ENCODE measurements at places on chromosomes 1 and 21.

GRCh38 chr1:238954865-238955264, 431.5 kb upstream of the CHRM3 start:
- no peak for DNase-seq

DNA sequence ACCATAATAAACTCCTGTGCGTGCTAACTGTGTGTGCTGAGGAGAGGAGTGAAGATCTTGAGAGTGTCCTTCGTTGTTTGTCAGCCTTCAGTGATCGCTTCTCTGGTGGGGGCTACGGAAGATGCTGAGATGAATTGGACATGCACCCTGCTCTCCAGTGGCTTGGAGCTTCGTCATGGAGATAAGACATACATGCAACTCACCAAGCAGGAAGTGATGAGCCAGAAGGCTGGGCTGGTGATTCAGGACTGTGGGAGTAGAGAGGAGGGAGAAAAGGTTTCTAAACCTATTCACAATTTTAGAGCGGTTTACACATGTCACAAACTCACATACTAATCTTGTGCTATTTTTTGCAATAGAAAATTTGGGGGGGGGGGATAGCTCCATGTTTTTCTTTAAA, 128.9 kb upstream of the ADAR start:
- DNase-seq, result no peak

GRCh38 chr1:20405893-20406604, 80.0 kb downstream of the CAMK2N1 start:
- no peak for DNase-seq

GRCh38 chr1:221912230-221912629, 170.3 kb upstream of the DUSP10 start:
- DNase-seq, result no peak

- no peak for DNase-seq
Observed at GRCh38 chr1:62325681-62326080, 6.4 kb upstream of the KANK4 start.

DNA sequence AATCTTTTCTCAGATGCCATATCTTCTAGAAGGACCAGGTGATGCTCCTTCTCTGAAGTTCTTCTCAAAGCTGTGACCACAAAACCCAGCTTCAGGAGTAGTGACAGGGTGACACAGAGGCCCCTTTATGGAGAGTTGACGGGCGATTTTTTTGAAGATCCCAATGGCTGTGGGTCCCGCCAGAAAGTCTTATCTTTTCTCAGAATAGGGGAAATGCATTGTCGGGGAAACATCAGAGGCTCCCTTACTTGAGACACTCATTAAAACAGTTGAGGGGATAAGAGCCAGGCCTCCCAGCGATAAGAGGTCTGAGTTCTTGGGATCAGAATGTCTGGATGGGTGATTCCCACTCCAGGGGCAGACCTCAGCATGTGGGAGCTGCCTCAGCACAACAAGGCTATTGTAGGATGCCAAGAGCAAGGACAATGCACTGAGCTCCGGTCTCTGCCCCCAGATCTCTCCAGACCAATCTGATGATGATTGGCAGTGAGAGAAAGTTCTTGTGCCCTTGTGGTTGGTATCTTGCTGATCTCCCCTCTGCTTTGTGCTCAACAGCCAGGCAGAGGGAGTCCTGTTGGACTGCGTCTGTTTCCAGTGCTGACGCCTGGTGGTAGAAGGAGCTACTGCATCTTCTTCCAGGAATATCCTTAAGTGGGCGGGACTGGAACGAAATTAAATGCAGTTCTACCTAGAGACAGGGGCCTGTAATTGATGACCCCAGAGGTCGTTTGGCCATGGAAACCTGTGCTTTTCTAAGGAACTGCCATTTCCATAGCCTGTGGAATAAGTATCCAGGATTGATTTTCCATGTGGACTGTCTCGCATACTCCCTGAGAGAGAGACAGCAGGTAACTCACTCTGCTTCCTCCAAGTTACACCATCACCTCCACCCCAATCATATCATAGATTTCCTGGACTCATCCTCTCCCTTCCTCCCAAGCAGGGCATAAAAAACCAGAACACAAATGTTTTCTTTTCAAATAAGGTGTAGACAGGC, 6.8 kb upstream of the ACKR1 start:
- no peak for DNase-seq

- no peak for DNase-seq
Observed at GRCh38 chr1:231194843-231195516, 33.1 kb downstream of the TRIM67 start.

GRCh38 chr1:97634758-97635157, 286.1 kb downstream of the DPYD start:
- no peak for DNase-seq

DNA sequence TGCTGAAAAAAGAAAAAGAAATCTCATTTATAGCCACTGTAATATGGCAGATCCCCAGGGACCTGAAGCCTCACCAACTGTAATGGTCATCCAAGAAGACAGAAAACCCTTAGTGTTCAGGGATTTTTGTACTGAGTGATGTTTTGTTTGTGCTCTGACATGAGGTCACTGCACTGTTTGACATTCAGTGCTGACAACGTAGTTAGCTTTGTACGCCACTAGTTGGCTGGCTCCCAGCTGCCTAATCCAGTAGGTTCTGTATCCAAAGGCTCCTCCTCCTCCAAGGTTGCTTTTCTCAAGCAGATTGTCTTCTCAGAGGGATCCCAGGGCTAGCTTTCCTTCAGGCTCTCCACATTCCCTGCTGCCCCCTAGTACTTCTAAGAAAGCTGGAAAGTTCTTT, 9.5 kb upstream of the YRDC start:
- no peak for DNase-seq

- no peak for DNase-seq
Observed at GRCh38 chr1:61825393-61825792, 83.1 kb downstream of the PATJ start.

- no peak for DNase-seq
Observed at GRCh38 chr21:42669041-42669440, 15.6 kb downstream of the PDE9A start.

DNA sequence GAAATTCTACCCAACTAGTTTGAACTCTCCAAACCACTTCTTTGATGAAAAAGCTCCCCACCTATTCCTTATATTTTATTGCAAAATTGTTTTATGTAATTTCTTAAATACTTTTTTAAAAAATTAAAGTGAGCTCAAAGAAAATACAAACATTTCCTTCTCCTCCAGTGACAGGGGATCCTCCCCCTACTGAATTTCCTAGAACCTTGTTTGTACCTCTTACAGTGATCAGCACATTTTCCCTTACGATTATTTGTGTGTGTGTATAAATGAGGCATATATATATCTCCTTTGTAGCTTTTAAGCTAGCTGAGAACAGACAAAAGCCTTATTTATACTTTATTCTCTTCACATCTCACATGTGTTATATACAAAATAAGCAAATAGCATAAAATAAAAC, 44.4 kb downstream of the VAV3 start:
- no peak for DNase-seq

GRCh38 chr1:116628448-116628847, 39.1 kb downstream of the IGSF3 start:
- DNase-seq, result no peak

- DNase-seq, result no peak
Observed at GRCh38 chr1:28640766-28641165, 2.1 kb downstream of the TAF12 start.

DNA sequence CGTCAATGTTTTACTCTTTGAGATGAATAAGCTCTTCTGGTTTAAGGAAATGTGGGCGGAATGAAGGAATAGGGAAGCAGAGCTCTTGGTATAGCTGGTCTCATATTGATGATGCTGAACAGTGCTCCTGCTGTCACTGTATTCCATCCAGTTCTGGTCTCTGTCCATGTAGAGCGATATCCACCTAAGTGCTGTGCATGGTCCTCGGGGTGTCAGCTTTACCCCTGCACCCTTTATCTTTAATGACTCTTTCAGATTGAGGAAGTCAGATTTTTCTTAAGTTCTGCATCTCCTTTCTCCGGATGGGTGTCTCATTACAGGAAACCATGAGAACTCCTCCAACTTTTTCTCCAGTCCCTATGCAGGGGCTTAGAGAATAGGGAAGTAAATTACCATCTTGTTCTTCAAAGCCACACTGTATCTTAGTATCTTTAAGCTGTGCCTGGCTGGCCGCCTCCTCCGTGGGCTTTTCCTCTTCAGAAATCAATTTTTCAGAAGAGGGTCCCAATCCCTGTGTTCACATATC, 52.9 kb downstream of the PDE4B start:
- DNase-seq, result no peak

DNA sequence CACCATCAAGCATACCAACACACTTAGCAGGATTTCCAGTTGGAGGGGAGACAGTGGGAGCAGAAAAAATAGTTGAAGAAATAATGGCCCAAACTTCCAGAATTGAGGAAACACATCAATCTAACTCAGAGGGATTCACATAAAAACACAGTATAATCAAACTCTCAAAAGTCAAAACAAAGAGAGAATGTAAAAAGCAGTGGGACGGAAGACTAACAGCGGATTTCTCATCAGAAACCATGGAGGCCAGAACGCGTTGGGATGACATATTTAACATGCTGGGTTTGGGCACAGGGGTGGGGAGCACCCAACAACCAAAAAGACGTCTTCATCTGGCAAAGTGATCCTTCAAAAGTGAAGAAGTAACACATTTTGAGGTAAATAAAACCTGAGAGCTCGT, 7.0 kb upstream of the KRTAP10-9 start:
- DNase-seq, result no peak

GRCh38 chr1:182193908-182194550, 132.5 kb upstream of the ZNF648 start:
- DNase-seq, result no peak

- DNase-seq, result no peak
Observed at GRCh38 chr1:174912264-174912663, 87.5 kb upstream of the CACYBP start.

DNA sequence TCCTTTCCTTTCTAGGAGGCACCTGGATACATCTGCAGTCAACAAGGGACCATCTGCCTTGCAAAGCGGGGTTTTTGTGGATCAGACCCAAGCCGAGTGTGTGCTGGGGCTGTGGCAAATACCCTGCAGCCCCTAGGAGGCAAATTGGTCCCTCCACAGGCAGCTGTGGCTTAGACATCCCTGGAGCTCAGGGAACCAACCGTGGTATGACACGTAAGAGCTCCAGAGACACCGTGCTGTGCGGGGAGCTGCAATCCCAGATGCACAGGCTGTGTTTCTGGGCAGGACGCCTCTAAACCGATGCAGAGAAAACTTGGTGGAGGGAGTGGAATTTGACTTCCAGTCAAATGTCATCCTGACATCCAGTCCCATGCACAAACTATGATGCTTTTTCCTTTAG, 141.5 kb downstream of the KAZN start:
- no peak for DNase-seq

DNA sequence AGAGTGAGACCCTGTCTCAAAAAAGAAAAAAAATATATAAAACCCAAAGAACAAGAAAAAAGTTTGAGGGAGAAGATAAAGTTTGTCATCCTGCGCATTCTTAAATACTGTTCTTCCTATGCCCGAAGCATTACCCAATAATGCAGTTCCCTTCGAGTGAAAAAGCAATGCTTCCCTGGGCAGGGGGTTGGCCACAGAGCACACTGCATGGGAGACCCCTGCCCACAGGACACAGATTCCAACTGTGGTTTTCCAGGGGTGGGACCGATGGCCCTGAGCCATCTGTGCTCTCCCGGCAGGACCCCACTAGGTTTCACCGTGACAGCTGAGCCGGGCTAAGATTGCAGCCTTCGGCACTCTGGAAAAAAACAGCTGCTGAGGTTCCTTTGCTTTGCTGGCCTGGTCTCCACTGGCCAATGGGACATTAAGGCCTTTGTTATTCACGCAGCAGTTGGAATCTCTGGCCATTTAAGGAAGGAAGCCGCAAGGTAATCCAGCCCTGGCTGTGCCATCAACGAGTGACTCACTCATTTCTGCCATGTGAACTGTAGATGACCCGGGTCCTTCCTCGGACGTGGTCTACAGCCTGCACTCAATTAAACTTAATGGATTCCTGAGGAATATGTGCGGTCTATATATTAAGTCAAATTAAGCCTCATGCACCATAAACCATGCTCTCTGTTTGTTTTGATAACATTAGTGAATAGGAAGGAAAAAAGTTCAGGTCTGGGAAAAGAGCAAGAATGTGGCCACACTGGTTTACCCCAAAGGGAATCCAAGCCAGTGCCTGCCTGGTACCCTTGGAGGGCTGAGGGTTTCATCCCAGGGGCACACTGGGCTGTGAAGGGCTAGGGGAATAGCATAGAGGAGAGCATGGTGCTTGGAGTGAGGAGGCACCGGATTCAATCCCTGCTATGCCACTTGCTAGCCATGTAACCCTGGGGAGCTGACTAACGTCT, 163.2 kb downstream of the ZBTB18 start:
- no peak for DNase-seq

GRCh38 chr1:53583021-53583867, 124.0 kb downstream of the DMRTB1 start:
- DNase-seq, result no peak

GRCh38 chr1:24470592-24470991, 32.0 kb upstream of the RCAN3 start:
- DNase-seq, result no peak

- DNase-seq, result no peak
Observed at GRCh38 chr21:35075546-35075945, 26.4 kb upstream of the RUNX1 start.

DNA sequence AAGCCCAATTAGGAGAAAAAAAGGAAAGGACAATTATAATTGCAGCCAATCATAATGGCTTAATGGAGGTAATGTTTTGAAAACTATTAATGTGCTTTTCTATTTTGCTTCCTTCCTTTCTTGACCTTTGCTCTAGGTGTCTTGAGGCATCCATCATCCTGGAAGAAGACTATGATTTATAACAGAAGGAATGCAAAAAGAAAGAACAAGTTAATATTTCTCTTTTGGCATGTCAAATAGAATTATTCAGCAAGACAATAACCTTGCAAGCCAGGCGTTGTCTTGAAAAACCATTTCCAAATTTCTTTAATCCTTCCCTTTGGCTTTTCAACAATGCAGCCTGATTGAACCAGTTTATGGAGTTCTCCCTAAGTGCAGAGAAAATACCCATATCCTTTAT, 107.7 kb upstream of the USP24 start:
- no peak for DNase-seq

GRCh38 chr21:23861911-23862504, 1745.3 kb downstream of the MRPL39 start:
- no peak for DNase-seq

DNA sequence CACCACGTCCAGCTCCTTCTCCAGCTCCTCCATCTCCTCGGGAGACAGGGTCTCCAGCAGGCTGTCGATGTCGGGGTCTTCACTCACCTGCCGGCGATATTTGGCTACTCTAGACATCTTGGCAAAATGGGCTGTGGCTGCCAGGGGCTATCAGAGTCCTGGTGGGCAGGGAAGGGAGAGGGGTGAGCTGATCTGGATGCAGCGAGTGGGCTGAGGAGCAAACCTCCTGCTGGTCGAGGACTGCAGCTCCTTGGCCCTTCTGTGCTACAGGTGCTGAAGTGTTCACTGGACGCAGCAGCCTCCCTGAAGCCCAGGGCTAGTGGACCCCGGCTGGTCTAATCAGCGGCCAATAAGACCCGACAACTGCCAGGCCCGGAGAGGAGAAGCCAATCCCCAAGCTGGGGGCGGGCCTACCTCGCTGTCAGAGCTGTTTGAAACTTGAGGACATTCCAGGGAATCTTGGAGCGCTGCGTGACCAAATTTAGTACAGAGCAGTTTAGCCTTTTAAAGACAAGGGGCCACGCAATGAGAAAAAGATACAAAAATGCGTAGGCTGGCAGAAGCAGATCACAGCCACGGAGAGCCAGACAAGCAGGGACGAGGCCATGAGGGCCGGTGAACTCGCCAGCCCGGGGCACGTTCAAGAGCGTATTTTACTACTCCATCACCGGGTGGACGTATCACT, at the start of gene LMOD1:
Gene LMOD1, minus strand, starts transcription at position 325 of the 685 bp plus-strand sequence. Its CDS starts 208 bp downstream, at position 117.
- no peak for DNase-seq

All from stimulated activated CD8-positive, alpha-beta memory T cell treated with anti-CD3 and anti-CD28 coated beads, Interleukin-15, amount 100 ng/mL, for 24 hours (primary cell).